ENCODE measurements at places on chromosomes 6 and 20.

DNA sequence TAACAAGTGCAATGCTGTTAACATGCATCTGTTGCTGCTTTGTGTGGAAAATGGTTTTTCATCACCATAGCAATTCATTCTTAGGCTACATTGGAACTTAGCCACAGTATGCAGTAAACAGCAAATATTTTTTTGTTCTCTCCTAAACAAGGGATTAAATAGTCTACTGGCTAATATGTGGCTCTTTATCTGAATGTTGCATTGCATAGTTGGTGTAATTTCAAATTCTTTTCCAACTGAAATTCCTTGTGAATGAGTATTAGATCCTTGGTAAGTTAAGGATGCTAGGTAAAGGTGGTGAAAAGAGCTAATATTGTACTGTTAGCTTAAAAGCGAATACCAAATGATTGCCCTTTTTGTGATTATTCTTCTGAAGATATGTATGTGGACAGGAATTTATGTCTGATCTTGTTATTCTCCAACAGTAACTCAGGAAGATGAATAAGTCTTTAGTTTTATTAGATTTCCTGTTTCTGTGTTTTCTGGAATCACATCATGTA, 958 bp downstream of the MLIP start:
- DNase-seq = no peak

DNA sequence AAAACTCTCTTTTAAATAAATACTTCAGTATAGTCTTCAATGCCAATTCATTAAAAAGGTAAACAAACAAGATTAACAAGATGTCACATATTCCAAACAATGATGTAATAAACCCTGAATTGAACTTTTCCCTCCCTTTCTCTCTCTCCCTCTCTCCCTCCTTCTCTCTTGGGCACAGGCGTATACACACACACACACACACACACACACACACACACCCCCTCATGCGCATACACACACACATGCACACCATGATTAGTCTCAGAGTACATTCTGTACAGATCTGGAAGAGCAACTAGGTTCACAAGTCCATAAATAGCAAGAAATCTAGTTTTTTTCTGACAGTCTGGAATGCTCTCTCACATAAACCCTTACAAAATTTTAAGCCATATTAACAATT, 128.3 kb downstream of the DST start:
- DNase-seq = no peak

DNA sequence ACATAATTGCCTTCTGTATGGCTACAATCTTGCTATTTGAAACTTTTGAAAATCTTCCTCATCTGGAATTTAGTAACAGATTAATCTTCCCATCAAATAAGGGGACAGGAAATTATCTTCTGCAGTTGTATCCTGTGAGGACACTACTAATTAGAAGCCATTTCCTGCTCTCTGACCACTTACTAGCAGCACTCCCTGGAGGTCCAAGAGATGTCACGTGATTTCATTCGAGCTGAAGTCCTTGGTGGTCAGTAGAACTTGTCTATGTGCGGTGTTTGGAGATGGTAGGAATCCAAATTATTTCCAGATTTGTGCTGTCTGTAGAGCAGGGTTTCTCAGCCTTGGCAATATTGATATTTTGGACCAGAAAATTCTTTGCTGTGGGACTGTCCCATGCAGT, 202.5 kb downstream of the TFAP2B start:
- no peak for DNase-seq

GRCh38 chr6:26260725-26261490, 104.1 kb upstream of the BTN3A2 start:
- DNase-seq = no peak

GRCh38 chr6:143498428-143498827, 13.1 kb downstream of the FUCA2 start:
- DNase-seq = no peak

DNA sequence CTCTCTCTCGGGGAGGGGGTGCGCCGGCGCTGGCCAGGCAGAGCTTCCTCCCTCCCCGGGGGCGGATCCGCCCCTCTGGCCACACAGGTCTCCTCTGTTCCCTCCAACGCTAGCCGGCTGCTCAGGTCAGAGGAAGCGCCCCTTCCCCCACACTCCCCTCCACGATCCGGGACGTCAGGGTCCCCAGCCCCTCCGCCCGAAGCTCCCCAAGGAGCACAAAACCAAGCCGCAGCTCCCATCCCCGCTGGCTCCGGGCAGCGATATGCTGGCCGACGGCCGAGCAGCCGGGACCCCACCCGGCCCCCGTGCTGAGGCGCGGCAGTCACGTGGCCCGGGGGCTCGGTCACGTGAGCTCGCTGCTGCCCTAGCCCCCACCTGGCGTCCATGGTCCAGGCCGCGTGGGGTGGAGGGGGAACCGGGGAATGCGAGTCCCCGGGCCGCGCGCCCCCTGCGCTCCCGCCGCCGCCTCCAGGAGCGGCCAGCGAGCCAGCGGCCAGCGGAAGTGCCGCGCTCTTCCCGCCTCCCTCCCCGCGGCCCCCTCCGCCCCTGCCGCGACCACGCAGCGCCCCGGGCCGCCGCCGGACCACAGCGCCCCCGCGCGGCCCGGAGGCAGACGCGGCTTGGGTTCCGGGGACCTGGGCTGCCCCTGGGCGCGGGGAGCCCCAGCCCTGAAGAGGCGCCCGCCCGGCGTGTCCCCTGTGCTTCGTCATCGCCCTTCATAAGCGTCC, at the start of gene SLC35B2:
Gene SLC35B2, minus strand, starts transcription at position 504 of the 728 bp plus-strand sequence. Its CDS starts 118 bp downstream, at position 386.
- peak; percentile 62 for DNase-seq

- DNase-seq = no peak
These were observed 104.9 kb downstream of the ASXL1 start for GRCh38 chr20:32462900-32463641.

DNA sequence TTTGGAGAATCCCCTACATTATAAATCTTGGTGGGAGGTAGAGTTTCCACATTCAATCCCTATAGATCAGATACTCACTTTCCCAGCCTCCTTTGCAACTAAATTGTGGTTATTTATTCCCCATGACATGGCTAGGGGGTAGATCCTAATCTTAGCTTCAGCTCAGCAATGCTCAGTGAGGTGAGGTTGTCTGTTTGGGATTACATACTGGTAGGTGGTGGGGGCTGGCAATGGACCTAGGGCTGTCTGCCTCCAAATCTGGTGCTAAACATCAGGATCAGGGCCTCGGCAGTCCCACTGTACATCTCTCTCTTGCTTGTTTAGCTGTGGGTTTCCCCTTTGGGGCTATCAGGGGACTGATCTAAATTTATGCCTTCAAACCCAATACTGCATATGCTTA, 45.8 kb upstream of the PMEPA1 start:
- DNase-seq = no peak

DNA sequence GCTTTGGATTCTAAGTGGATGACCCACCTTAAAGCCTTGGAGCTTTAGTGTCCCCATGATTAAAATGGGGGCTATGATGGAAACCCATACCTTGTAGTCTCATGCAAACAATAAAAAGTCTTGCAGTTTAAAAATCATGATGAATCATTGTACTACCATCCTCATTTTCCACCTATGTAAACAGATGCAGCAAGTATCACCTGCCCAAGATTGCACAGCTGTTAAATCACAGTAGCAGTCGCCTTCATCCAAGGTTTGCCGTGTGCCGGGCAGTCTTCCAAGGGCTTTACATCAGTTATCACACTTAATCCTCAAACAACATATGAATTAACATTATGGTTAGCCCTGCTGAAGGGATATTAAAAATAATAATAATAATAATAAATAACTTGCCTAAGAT, 210.3 kb downstream of the FOXA2 start:
- DNase-seq = peak; percentile 93

DNA sequence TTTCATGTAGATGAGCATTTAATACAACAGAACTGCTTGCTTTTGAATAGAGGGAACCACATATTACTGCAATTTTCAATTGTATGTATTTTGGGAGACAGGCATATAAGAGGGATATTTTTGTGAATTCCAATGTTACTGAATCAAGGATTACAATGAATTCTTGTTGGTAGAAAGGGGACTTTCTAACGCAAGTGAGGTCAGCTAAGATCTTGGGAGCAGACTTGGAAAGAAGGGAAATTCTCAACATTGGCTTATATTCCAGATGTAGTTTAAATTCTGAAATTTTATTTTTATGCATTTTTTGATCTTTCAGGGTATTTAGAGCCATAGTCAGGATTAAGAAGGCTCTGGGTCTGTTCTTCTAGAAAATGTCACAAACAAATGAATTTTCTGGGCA, 43.3 kb upstream of the CTAGE9 start:
- no peak for DNase-seq

DNA sequence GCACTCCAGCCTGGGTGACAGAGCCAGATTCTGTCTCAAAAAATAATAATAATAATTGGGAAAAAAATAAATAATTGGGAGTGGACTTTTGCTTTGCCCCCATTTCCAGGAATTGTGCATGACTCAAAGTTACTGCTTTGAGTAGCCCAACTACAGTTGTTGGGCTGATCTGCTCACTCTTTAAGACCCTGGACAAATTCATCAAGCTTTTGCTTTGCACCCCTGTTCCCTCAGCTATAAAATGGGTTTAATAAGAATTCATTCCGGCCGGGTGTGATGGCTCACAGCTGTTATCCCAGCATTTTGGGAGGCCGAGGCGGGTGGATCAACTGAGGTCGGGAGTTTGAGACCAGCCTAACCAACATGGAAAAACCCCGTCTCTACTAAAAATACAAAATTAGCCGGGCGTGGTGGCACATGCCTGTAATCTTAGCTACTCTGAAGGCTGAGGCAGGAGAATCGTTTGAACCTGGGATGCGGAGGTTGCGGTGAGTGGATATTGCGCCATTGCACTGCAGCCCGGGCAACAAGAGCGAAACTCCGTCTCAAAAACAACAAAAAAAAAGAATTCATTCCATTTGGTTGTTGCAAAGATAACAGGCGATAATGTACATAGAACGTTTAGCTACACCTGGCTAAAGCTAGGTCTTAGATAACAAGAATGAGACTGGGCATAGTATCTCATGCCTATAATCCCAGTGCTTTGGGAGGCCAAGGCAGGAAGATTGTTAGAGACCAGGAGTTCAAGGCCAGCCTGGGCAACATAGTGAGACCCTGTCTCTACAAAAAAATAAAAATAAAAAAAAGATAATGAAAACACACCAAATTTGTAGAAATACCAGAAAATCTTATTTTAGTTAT, 87.9 kb upstream of the ZNF217 start:
- no peak for DNase-seq

DNA sequence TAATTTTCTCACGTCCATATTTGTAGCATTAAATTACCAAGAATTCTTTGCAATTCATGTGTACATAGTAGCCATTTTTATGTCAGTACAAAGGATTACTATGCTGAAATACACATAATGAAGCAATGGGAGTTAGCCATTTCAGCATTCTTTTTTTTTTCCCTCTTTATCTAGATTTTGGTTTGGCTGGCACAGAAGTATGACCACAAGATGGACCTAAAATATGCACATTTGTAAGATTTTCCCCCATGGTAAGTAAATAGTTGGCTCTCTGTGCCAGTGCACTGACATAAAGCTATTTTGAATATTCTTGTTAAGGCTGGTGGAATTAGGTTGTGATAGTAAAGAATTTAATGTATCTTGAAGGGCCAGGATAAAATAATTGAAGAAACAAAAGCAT, 486.1 kb upstream of the BTBD3 start:
- DNase-seq = no peak

DNA sequence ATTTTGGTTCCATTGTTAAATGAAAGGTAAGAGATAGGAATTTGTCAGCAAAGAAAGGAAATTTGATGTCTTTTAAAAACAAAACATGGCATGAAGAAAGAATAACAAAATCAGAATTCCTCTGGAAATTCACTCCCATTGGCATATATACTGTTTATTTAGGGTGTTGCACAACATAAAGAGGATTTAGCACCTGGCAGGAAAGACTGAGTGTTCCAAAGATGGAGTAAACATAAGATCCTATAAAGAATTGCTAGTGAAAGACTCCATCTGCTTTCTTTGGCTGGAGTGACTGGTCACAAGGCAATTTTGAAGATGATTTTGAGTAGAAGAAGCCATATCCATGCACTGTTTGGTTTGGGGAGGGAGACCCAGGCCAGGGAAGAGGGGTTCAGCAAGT, 62.4 kb downstream of the CD24 start:
- DNase-seq = peak; percentile 43

DNA sequence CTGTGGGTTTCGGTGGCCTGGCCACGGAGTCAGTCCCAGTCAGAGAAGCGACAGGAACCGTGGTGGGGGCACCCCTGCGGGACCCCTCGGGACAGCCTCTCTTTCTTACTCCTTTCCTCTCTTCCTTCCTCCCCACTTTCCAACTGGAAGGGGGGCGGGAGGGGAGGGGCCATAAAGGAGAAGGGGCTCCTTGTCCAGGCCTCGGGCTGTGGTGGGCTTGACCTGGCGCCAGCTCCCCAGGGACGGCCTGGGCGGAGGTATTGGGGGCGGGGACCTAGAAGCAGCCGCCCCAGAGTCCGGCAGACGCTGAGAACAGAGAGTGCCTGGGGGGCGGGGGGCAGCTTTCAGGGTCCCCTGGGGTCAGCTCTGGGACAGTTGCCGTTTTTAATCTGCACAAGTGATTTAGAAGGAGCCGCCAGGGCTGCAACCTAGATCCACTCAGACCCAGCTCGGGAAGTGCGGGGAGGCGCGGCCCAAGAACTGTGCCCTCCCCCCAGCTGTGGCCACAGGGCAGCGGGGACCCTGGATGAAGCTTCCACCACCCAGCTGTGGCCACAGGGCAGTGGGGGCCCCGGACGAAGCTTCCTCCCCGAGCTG, 6.4 kb upstream of the ABHD16B start:
- no peak for DNase-seq

GRCh38 chr6:30130179-30130679, 5.7 kb upstream of the TRIM40 start:
- no peak for DNase-seq

GRCh38 chr6:27176096-27176495, 71.4 kb upstream of the PRSS16 start:
- DNase-seq = peak; percentile 17

DNA sequence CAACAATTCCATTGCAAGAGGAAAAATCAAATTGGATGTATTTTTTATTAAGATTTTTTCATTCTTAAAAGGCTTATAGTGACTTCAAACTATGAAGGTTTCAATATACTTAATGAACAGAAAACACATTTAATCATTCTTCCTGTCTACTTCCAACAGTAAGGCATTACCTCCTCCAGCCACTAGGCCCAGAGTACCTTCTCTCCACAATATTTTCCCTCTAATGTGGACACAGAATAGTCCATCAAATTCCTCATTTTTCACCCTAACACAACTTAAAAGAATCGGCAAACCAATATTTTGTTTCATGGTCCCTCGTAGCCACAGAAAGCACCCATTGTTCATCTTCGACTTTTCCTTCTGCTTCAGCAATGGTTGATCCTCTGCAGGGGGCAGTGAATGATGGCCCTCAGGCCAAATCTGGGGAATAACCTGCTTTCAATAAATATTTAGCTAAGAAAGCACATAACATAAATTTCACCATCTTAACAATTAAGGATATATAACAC, 335.4 kb upstream of the ID4 start:
- no peak for DNase-seq

DNA sequence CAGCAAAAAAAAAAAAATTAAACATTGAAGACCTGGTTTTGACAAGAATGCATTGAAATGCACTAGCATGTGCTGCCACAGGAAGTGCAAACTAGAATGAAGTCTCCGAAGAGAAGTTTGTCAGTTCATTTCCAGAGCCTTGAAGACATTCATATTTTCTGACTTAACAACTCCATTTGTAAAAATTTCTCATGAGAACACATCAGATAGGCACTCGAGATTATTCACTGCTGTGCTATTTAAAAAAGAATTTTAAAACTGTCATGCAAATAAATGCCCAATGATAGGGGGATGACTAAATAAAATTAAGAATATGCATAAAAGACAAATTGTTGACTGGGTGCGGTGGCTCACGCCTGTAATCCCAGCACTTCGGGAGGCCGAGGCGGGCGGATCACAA, 394.6 kb upstream of the JARID2 start:
- no peak for DNase-seq

GRCh38 chr6:137676888-137677287, 182.7 kb upstream of the OLIG3 start:
- DNase-seq = no peak

GRCh38 chr20:42392442-42392841, 774.3 kb upstream of the CHD6 start:
- no peak for DNase-seq

Data from epithelial cell of esophagus (primary cell).